Gastroesophageal sphincter (tissue), 4 donors: ENCODE measurements at places on chromosomes 6 and 20. TPM values are rescaled to one million over a fixed set of nuclear protein-coding genes. Genes with fewer than 3 reads are reported as not detected.

TMEM14B gene
- 29.7 TPM for total RNA-seq

DNA sequence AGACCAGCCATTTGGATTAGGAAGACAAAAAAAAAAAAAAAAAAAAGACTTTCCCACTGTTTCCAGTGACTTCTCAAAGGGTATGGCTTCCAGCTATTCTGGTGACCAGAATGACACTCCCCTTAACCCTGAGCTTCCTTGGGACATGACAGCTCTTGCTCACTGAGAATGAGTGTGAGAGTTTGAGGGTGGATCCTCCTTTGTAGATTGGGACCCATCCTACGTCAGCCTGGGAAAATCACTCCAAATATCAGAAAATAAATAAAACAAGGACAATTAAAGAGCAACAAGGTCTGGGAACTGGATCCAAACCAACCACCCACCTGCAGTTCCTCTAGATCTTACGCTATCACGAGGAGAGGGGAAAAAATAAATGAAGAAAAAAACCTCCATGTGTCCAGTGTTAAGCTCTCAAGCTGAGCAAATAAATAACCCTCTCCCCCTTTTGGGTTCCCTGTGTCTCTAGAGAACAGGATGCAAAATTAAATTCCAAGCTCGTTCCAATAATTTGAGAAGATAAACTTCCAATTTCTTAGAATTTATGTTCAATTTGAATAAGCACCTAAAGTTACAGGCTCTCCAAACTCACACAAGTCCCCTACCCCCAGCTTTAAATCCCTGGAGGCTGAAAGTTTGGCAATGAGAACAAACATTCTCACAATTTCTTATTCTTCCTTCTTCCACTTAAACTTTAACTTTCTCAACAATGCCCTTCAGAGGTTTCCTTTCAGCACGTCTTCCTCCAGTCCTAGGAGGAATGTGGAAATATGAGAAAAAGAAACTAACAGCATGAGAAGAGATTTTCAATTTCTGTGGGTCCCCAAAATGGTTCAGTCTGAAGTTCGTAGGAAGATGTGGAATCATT is 170.2 kb downstream of the MTFR2 start:
- ATAC-seq, result no peak

TMEM217 gene
- total RNA-seq, result not detected

GRCh38 chr6:37141281-37142049 is 28.5 kb upstream of the PIM1 start:
- no peak for ATAC-seq

GRCh38 chr6:104173668-104174067 is 686.1 kb downstream of the HACE1 start:
- no peak for ATAC-seq

DNA sequence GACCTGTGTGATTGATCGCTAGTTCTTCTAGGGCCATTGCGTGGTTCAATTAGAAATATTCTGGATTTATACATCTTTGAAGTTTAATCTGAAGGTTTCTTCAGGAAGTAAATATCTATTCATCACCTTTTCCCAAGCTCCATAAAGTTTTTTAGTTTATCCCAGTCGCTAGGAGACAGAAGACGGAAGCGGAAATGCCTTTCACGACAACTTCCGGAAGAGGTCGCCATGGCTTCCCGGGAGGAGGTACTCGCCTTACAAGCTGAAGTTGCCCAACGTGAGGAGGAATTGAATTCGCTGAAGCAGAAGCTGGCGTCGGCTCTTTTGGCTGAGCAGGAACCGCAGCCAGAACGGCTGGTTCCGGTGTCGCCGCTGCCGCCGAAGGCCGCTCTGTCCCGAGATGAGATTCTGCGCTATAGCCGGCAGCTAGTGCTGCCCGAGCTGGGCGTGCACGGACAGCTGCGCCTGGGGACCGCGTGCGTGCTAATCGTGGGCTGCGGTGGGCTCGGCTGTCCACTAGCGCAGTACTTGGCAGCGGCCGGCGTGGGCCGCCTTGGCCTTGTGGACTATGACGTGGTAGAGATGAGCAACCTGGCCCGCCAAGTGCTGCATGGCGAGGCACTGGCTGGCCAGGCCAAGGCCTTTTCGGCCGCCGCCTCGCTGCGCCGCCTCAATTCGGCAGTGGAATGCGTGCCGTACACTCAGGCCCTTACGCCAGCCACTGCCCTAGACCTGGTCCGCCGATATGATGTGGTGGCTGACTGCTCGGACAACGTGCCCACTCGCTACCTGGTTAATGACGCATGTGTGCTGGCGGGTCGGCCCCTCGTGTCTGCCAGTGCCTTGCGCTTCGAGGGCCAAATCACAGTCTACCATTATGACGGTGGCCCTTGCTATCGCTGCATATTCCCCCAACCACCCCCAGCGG is at the start of gene MOCS3:
MOCS3 (plus strand) TSS at position 204 of the 928 bp plus-strand sequence; CDS start at position 229, 25 bp downstream.
- ATAC-seq, result peak; percentile 90

DNA sequence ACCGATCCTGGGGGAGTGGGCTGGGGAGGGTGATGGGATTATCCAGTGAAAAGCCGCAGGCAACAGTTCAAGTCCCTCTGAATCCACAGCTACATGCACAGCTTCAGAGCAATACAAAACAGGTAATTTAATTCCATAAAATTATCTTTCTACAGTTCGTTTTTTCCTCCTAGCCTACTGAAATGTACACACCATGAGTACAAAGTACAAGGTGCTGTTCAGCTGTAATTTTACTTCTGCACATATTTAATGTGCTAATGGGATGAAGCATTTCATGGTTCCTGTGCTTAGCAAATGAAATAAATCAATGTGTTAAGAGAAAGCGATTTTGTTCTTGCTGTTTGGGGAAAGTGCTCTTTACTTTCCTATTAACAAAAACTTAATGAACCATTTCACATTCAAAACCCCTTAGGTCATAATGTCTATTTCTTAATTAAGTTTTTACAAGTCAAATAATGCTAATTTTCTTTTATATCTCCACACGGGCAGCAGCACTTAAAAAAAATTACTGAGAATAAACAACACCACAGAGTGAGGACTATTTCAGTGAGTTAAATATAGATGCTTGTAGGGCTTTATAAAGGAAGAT is 71.8 kb downstream of the INSM1 start:
- ATAC-seq, result no peak

DNA sequence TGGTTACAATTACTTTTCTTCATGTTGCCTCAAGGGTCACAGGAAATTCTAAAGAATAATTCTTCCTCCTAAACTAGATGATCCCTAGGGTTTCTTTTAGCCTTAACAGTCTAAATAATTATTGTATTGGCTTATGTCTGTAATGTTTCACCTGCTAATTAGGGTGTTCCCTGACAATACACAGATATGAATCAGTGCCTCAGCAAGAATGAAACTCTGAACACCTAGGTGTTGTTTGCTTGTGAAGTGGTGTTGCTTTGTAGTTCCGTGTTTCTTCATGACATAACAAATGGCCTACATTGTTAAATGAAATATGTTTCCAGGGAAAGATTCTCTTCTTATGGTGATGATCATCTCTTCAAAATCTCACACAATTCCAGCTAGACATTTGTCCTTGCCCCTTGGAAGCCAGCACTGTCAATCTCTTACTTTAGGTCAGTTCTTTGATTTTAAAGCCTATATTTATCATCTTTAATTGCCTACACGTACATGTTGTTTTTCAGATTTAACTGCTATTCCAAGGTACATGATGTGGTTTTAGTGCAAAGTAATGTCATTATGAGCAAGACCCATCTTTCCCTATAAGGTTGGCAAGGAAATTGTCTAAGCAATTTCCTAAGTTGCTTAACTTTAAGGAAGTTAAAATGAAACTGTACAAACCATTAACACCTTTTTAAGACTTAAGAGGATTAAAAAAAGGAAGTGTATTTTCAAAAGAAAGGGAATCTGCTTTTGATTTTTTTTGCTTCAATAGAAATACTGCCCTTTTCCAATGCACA is 111.9 kb downstream of the TBC1D7 start:
- no peak for ATAC-seq

DNA sequence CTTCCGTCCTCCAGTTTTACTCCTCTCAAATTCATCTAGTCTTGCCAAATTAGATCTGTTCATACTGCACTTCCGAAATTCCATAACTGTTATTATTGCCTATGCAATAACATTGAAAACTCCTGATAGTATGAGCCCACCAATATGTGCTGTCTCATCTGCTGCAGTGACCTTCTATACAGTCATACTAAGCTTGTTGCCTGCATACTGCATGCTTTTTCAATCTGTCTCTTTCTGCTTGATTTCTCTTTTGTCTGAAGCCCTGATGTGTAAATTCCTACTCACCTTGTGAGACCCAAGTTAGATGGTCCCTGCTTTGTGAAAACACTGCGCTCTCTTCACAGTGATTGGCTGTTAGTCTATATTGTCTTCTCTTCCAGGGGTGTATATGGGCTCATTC is 1.1 kb downstream of the TBP start:
- no peak for ATAC-seq

DNA sequence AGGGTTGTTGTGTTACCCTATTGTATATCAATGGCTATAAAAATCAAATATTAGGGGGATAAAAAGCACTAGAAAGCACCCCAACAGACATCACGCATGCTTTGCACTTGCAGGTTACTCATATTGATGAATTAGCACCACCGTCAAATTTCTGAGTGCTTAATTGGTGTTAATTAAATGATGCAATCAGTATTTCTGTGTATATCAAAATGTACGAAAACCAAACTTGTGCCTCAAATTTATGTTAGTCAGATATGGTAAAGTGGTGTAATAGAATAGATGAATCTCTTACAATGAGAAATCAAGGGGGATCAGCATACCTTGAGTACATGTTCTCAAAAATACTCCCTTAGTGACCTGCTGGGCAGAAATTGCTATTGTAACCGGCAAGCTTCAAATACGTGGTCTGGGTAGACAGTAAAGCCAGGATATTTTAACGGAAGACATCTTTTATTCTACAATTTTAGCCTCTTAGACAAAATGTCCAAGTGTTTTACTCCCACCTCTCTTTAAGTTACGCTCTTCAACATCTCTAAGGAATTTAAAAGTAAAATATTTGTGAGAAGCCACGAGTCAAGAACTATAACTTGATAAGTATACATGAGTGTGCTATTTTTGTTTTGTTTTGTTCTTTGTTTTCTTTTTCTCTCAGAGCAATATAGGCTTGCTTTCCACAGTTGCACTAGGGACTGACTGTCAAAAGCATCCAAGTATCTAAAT is 166.0 kb downstream of the QKI start:
- ATAC-seq, result no peak

DNA sequence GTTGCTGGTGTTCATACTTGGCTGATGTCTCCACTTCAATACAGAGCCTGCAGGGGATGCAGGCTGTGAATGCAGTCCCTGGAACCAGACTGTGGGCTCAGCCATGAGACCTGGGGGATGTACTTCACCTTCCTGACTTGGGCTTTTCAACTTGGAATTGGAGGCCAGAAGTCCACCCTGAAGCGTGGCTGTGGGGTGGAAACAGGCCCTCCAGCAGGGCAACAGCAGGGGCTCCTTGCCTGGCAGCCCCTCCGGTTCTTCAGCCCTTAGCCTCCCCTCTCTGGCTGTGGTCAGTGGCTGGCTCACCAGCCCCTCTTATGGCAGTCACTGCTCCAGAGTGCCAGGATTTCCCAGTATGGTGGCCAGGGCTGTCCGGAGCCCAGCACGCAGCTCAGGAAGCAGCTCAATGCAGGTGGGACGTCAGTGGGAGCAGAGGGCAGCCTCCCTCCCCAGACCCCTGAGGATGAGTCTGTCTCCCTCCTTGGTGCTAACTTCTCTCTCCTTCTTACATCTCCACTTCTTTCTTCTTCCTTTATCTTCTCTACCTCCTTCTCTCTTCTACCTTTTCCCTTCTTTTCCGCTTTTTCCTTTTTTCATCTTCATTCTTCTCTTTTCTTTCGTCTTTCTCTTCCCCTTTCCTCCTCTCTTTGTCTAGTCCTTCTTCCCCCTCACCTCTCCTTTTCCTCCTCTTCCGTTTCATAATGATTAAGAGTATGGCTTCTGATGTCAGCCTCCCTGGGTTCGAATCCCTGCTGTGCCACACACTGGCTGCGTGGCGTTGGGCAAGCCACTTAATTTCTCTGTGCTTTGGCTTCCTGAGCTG is 45.3 kb downstream of the SLC52A3 start:
- ATAC-seq, result no peak

- ATAC-seq, result no peak
Observed at GRCh38 chr6:134097114-134097707, 44.8 kb upstream of the SLC2A12 start.

ADGRB3 gene
- total RNA-seq, result 3.9 TPM

DNA sequence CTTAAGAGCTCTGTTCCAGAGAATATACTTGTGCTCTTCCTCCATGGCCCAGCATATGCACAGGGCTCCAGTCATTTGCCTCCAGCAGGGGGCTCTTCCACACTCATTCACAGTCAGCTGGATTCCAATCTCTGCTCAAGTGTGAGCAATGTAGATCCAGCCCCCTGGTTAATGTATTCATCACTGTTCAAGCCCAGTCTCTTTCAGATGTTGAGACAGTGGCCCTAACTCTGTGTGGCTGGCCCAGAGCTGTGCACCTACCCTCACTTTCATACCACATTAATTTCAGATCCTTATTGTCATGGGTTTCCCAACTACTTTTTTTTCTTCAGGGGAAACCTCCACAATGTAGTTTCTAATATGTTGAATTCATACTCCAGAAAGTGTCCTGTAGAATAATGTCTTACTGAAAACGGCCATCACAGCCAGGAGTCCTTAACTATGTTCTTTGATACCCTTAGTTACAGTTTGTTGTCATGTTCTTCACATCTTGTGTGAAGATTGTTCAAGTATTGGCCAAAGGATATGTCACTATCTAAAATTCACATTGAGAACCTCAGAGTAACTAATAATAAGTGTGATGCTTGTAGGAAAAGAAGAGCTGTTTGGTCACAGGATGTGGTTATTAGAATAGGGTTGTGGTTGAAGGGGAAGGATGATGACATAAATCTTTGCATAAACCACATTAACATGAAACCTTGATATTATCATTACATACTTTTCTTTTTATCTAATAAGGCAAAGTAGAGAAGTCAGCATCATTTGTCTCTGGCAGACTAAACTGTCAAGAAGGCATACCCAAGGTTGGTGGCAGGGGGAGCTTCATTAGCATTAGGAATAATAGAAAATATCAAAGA is 14.4 kb upstream of the HLA-DQA1 start:
- peak; percentile 13 for ATAC-seq

- ATAC-seq, result peak; percentile 80
Observed at GRCh38 chr6:152129691-152130151, 322.2 kb downstream of the ESR1 start.

- no peak for ATAC-seq
Observed at GRCh38 chr6:5248302-5249098, 12.2 kb downstream of the LYRM4 start.

TBCC gene
- 44.2 TPM for total RNA-seq

GRCh38 chr6:149779644-149779963 is 30.1 kb downstream of the PCMT1 start:
- ATAC-seq, result no peak

GRCh38 chr20:22394583-22394982 is 189.8 kb downstream of the FOXA2 start:
- ATAC-seq, result no peak

VGLL2 gene
- total RNA-seq, result not detected

TFAP2B gene
- 0.25 TPM for total RNA-seq

SNPH gene
- 14.5 TPM for total RNA-seq

- ATAC-seq, result peak; percentile 77
Observed at GRCh38 chr20:62938105-62938888, at the start of gene GID8. GID8 (plus strand) TSS chr20:62938147; CDS start chr20:62941503, 3,356 bp downstream.

DNA sequence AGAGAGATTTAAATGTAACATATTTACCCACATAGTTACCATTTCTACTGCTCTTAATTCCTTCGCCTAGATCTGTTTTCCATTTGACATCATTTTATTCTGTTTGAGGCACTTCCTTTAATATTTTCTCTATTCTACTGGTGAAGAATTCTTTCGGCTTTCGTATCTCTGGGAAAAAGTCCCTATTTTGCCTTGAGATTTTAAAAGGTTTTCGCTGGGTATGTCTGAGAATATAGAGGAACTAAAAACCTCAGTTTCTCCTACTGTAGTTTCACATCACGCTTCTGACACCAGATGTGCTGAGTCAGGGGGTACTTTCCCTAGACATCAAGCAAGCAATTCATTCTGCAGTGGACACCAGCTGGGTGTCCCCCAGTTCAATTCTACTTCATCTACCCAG is 61.7 kb downstream of the E2F3 start:
- no peak for ATAC-seq
